ENCODE measurements at places on chromosomes 11 and 22.

DNA sequence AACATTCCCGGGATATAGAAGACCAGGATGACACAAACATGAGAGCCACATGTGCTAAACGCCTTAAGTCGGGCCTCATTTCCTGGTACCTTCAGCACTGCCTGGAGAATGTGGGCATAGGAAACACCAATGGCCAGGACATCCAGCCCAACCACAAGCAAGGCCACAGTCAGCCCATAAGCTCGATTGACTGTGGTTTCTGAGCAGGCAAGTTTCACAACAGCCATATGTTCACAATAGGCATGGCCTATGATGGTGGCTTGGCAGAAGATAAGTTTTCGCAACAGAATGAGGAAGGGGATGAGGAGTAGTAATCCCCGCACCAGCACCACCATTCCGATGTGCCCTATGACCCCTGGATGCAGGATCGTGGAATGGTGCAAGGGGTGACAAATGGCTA is 26.9 kb upstream of the OR56A1 start:
- no peak for DNase-seq

DNA sequence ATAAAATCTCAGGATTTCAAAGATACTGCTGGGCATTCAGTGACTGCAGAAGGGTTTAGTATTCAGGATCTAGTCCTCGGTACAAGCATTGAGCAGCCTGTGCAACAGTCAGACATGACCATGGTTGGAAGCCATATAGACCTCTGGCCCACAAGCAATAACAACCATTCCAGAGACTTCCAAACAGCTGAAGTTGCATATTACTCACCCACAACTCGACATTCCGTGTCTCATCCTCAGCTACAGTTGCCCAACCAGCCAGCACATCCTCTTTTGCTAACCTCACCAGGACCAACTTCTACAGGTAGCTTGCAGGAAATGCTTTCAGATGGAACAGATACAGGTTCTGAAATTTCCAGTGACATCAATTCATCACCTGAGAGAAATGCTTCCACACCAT is 156.8 kb downstream of the C11orf91 start:
- no peak for DNase-seq

GRCh38 chr11:44778195-44779100 is 51.7 kb downstream of the TSPAN18 start:
- DNase-seq, result no peak

DNA sequence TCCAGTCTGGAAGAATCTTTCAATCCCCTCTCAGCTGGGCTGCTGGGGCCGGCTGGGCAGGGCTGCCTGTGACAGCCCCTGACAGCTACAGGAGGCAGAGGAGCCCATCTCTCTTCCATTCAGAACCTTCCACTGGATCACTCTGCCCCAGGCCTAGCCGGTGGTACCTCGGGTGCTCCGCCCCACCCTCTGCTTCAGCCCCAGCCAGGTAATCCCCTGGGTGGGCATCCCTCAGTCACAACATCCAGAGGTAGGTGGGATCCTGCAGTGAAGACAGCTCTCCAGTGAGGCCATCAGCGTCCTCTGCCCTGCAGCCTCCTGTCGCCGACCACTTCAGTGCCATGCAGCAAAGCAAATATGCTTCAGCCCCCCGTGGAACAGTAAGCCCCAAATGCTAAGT is 223.7 kb downstream of the DSCAML1 start:
- DNase-seq, result no peak

DNA sequence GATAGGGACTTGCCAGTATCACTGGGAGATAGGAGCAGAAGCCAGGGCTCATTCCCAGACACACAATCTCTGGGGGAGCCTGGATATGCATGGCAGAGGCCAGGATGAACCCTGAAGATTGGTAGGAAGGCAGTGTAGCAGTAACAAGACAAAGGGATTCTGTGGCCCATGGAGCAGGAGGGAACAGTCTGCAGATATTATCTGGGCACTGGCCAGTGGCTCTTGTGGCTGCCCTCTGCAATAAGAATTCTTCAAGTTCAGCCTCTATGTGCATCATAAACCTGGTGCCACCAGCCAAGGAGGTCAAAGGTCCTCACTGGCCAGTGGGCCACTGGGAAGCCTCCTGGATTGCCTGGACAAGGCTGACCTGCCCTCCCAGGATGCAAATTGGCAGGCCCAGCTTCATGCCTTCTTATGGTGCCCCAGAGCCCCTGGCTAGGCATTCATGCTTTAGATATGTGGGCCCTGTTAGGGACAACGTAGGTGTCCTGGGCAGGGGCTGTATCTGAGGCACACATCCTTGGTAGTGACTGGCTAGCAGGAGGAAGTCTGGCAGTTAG is 29.2 kb downstream of the KCNQ1OT1 start:
- no peak for DNase-seq

- no peak for DNase-seq
These were observed 205.5 kb downstream of the CTTN start for GRCh38 chr11:70603756-70604211.

DNA sequence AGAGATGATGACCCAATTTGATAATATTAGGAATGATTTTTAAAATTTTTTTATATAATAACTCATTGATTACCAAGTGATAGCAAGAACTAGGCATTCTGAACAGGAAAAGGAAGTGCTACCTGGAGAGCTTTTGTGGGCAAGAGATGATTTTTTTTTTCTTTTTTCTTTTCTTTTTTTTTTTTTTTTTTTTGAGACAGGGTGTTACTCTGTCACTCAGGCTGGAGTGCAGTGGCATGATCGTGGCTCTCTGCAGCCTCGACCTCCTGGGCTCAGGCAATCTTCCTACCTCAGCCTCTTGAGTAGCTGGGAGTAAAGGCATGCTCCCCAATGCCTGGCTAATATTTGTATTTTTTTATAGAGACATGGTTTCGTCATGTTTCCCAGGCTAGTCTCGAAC is 40.4 kb downstream of the TNRC6B start:
- no peak for DNase-seq
